ENCODE measurements at places on chromosomes 3 and 15.

DNA sequence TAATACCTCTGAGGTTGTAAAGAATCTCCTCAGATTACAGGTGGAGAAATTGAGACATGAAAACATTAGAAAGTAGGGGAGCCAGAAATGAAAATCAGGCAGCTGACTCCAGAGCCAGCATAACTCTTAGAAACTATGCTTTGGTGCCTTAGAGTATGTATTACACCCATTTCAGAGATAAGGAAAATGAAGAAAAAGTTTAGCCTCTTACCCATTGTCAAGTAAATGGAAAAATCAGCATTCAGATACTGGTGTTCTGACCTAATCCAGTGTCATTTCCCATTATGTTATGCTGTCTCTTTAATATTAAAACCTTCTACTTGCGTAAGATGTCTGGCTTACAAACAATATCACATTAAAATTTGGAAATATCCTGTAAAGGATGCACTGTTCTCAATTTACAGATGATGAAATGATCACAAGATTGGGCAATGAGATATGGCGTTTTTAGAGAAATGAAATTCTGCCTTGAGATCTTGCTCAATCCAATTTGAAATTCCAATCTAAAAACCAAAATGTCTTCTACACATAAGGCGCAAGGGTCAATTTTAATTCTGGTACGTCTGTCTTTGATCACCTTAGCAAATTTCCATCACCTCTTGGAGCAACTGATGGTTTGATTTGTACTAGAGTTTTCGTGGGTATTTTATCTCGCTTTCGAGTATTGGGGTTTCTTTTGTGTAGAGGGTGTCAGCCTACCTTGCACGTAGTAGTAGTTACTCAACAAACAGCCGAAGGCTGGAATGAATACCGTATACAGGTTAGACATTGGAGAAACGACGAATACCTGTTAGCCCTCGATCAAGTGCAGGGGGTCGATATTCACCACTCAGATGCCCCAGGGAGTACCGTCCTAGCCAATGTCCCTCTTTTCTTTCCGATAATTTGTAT, 902 bp upstream of the ZCWPW2 start:
- DNase-seq: no peak

DNA sequence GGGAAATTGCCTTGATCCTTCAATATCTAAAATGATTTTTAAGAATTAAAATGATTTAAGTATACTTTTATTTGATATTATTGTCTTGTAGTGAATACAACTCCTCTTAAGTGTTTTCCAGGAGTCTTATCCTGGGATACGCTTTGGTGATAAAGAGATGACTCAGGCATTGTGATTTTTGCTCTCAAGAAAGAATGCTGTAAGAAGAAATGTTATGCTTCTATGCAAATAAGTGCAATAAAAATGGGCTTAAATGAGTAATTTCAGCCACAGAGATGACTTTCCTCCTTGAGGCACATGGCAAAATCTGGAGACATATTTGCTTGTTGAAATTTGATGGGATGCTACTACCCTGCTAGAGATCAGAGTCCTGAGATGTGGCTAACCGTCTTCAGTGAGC, 358.6 kb upstream of the BCHE start:
- no peak for DNase-seq

DNA sequence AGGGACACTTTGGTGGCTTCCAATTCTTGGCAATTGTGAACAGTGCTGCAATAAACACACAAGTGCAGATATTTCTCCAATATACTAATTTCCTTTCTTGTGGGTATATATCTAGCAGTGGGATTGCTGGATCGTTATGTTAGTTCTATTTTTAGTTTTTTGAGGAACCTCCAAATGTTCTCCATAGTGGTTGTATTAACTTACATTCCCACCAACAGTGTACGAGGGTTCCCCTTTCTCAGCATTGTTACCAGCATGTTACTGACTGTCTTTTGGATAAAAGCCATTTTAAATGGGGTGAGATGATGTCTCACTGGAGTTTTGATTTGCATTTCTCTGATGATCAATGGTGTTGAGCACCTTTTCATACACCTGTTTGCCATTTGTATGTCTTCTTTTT, 92.8 kb downstream of the DAPK2 start:
- DNase-seq: no peak

DNA sequence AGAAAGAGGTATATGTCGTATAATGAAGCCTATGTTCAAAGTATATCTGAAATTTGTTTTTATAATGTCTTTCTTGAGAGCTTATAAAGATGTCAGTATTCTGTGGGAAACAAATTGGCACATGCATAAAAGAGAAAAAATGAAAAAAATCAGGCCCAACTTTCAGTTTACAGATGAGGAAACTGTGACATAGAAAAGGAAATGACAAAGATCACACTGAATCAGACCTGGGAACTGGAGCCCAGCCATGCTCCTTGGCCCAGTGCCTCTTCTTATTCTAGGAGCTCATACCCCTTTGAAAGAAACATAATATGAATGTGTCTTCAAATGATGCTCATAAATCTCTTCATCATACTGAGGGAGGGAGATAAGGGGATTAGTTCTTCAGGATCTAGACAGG, 48.4 kb downstream of the TMEM44 start:
- DNase-seq: no peak

- no peak for DNase-seq
These were observed 32.6 kb upstream of the GABRB3 start for GRCh38 chr15:26805470-26805869.

DNA sequence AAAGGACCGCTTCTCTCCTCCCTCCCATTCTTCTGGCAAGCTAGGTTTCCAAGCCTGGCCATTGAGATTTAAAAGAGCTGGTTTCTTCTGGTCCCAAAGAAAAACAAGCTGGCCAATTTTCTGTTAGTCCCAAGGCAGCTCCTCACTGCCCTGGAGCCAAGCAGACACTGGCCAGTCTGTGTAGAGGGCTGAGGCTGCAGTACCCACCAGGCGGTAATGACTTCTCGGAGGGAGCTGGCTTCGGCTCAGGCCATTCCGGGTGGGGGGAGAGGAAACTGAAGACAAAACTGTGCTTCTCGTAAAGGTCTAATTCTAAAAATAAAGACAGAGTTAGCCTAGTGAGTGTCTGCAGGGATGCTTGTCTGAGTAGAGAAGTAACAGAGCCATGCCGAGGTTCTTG, 78.5 kb upstream of the SMAD3 start:
- no peak for DNase-seq

DNA sequence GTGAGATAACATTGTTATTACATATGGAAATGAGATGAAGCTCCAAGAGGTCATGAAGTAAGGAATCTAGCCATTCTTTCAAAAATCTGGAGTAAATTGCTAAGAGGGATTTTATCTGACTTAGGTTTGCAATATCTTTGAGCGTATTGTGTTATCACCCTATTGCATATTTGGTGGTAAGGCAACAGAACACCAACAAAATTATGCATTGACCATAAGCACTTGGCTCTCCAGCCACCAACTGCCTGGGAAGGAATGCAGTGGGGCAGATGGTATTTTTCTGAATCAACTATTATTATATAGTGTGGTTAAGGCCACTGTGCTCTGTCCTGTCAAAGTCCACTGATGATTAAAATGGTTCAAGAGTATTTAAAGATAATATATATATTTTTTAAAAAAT, 287.9 kb upstream of the SEMA6D start:
- no peak for DNase-seq

- DNase-seq: no peak
These were observed 52.3 kb upstream of the UTS2B start for GRCh38 chr3:191382661-191383060.

DNA sequence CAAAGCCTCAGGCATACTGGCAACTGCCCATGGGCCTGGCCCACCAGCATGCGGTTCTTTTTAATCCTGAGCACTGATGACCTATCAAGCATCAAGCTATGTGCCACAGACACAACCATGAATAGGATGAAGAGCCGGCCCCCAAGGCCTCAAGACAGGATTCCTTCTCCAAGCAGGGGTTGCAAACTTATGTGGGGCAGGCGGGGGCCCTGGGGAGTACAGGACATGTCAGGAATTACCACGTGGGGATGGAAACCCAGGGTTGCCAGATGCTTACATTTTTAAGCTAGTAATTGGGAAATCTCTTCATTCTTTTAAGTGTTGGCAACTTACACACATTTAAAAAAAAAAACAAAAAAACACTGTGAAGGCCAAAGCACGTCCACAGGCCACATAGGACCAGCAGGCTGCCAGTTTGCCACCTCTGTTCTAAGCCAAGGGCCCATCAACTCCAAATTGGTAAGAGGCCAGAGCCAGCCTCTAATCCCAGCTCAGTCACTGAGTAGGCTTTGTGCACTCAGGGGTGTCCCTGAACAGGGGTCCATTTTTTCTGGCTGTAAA, 32.8 kb downstream of the BDH1 start:
- DNase-seq: no peak

- DNase-seq: no peak
These were observed 9.2 kb upstream of the MME start for GRCh38 chr3:155070932-155071387.

DNA sequence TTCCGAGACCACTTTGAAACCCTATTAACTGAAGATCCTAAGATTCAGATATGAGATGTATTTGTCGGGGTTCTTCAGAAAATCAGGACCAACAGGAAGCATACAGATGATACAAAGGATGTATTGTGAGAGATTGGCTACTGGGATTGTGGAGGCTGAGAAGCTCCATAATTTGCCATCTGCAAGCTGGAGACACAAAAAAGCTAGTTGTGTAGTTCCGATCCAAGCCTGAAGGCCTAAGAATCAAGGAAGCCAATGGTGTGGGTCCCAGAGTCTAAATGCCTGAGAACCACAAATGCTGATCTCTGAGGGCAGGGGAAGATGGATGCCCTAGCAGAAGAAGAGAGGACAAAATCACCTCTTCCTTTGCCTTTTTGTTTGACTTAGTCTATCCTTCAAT, 10.9 kb upstream of the PLSCR1 start:
- no peak for DNase-seq

- no peak for DNase-seq
These were observed 145.6 kb upstream of the LYSMD4 start for GRCh38 chr15:99878835-99879234.

GRCh38 chr3:171591070-171591469, 130.9 kb upstream of the TNIK start:
- no peak for DNase-seq

GRCh38 chr3:156497326-156497725, 57.6 kb downstream of the SSR3 start:
- DNase-seq: no peak

DNA sequence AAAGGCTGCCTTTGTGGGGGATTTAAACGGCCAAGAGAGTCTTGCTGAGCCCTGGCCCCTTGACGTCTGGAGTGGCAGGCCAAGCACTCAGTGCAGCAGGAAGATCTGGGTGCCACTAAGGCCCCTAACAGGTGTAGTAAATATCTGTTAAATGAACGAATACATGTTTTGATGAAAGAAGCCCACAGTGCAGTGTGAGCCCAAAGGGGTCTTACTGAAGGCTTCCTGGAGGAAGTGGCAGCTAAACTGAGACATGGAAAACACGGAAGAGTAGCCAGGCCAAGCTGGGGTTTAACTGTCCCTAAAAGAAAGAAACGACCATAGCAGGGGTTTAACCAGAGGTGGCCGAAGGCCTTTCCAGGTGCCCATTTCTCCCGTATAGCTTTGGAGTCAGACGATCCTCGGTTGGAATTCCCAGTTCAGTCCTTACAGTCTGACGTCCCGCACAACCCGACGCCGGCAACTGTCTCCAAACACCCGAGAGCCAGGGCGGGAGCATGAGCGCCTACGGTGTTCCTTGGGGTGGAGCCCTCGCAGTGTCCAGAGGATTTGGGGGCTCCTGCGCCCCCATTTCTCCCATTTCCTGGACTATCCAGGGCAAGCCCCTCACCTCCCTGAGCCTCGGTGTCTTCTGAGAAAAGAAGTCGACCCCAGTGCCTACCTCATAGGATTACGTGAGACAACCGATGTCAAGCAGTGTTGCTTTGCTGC, 910 bp upstream of the ABHD6 start:
- no peak for DNase-seq

DNA sequence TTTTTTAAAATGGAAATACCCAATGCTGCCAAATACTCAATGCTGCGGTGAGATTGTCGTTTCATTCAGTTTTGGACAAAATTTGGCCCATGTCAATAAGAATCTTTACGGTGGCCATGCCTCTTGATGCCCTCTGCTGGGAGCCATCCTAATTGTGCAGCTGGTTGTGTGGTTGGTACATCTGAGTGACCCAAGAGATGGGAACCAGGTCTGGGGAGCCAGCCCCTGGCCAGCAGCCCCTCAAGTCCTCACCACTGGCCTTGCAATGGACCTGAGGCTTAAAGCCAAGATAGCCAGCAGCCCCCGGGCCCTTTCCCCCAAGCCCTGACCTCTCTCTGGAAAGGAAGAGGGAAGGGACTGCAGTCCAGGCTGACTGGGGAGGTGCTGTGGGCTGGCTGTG, 36.4 kb upstream of the ESYT3 start:
- DNase-seq: no peak

DNA sequence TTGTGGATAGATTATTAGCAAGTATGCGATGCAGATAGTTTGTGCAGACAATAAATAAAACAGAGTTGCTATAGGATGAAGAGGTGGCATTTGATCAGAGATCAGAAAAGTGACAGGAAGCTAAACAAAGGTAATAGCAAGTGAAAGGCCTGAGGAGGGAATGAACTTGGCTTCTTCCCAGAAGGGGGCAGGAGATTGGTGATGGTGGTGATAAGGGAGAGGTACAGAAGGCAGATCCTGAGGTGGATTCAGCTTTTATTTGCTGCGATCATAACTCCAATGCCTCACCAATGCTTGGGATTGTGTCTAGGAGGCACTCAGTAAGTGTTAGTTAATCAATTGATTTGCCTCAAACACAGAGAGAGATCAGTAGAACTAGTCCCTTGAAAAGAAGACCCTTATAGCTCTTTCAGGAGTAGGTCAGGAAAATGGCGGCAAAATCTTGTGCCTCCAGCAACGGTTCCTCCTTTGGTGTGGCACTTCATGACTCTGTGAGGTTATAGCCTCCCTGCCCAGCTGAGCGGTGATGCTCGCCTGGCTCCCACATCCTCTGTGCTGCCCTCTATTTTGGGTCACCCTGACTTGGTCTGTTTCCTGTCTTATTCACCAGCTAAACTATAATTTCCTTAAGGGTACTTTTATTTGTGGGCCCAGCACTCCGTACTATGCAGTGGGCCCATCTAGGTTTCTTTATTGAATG, 37.5 kb downstream of the TGFBR2 start:
- DNase-seq: no peak

GRCh38 chr3:58824285-58824684, 157.7 kb upstream of the FAM3D start:
- DNase-seq: no peak

- no peak for DNase-seq
These were observed 38.2 kb downstream of the CDIN1 start for GRCh38 chr15:36617529-36618196.

GRCh38 chr3:132311841-132312240, 5.4 kb upstream of the ACP3 start:
- DNase-seq: no peak

GRCh38 chr3:45075821-45076625, 49.9 kb downstream of the CLEC3B start:
- no peak for DNase-seq

GRCh38 chr15:29624271-29624670, 198.0 kb downstream of the TJP1 start:
- DNase-seq: no peak

GRCh38 chr3:13588221-13588701, 39.3 kb downstream of the FBLN2 start:
- DNase-seq: no peak

- no peak for DNase-seq
These were observed 45.2 kb upstream of the RASA2 start for GRCh38 chr3:141441381-141442364.

All from NCI-H187 treated with DMSO at 0.1 percent for 48 hours (cell line).